ENCODE measurements at places on chromosomes 5 and 9.
A peak's percentile ranks its signal among the peaks of the same experiment; 100 is the strongest.

GRCh38 chr9:125789196-125789595 is 42.0 kb downstream of the PBX3 start:
- DNase-seq: no peak

DNA sequence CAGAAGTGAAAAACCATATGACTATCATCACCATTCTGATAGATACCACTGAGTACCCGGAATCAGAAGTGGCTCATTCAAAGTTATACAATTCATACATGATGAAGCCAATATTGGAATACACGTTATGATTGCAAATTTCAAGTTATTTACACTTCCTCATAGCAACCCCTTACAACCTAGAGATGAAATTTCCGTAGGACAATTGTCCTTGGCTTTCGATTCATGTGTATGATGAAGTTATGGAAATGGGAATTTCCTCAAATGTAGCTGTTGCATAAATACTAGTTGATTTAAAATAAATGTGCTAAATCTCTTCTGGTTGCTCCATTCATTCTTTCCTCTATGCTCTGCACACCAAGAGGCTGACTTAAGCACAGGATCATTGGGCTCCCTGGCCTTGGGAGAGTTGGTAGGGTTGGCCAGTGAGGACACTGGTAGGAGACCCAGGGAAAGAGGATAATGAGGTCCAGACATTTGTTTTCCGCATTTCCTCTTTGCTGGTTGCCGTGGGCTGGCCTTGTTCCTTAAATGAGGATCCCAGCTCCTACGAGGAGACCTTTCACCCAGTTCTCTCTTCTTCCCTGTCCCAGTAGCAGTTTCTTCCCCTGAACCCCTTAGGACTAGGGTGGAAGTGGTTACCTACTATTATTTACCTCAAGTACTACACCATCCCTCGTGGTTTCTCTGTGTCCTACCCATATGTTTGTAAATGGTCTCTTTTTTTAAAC is 90.3 kb downstream of the ZNF474 start:
- no peak for DNase-seq

- no peak for DNase-seq
These were observed 20.7 kb downstream of the FANCC start for GRCh38 chr9:95296761-95297160.

- no peak for DNase-seq
These were observed 6.8 kb upstream of the ZNF79 start for GRCh38 chr9:127417131-127418036.

- no peak for DNase-seq
These were observed 13.6 kb downstream of the PDE6A start for GRCh38 chr5:149930749-149931574.

DNA sequence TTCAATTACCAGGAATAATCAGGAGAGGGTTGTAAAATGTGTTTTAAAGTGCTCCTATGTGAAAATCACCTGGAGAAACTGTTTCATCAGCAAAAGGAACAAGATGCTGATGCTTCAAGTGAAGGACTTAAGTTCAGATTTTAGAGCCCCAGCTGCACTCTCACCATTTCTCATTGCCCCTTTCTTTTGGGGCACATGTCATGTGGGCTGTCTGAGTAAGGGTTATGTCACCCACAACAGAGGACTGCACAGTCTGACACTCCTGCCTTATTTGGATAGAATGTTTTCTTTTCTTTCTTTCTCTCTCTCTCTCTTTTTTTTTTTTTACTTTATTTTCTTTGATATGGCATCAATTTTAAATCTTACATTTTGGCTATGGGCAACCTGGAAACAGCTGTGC is 204.1 kb upstream of the EFNA5 start:
- DNase-seq: no peak

- DNase-seq: no peak
These were observed 621 bp downstream of the SEC16A start for GRCh38 chr9:136482046-136482792.

GRCh38 chr5:132001647-132002561 is 9.6 kb downstream of the ACSL6 start:
- no peak for DNase-seq

- DNase-seq: no peak
These were observed 37.3 kb downstream of the COL5A1 start for GRCh38 chr9:134678666-134679443.

DNA sequence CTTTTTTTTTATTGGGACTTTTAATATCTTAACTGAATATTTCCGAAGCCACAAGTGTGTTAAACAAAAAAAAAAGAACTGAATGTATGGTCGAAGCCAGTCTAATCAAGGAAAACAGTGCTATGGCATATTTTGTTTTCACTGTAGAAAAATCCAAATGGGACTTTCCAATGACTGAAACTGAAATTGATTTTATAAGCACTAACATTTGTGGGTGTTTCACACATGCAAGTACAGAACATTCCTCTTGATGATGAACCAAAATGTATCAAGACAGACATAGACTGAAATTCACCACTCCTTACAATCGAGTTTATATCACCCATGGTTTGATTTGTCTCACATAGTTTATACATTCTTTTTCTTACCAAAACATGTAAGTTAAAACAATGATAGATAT is 1026.8 kb downstream of the CDH18 start:
- no peak for DNase-seq

DNA sequence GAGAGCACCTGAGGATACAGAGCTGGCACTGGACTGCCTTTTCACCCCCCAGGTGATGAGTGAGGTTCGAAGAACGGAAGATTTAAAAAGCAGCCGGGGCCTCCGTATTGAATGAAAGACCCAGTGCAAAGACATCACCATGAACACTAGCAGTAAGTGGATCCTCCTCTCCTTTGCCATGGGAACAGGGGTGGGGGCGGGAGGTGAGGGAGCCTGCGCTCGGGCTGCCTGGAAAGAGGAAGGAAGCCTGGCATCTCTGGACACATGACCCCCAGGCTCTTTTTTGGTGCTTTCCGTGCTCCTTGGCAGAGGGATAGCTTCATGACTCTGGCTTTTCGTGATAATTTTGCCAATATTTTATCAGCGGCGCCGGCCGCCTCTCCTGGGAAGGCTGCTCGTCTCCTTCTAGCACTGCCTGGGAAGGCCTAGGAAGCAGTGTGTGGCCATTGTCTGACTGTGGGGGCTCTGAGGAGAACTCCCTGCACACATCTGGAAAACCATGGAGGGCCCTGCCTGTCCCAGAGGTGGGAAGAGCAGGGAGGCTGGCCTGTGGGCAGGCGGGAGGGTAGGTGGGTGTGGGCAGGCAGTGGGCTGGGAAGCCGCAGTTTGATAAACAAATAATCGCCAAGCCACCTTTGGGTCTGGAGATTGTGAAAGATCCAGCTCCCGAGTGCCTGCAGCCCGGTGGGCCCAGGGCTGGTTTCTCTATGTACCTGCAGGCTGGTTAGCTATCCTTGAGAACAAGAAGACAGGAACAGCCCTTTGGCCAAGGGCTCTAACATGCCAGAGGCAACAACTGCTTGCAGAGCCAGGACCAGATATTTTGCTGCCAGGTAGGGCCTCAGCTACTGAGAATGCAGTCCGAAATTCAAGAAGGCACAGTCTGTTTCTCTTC is 911 bp downstream of the ABLIM3 start:
- DNase-seq: no peak

- DNase-seq: peak; percentile 30
These were observed 7.0 kb upstream of the GADD45G start for GRCh38 chr9:89597711-89598362.

DNA sequence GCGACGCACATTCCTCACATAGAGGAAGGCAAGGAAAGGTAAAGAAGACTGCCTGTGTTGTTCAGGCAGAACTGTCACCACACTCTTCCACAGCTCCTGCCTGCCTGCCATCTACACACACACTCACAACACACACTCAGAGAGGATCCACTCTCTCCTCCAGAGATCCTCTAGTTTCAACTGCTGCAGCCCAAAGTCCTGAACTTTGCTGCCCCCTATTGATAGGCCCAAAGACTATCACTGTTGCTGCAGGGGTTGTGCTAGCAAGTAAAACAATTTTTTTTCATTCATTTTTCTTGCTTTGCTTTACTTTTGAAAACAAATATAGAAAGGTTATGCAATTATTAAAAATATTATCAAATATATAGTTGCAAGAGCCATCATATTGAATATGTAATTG is 5.9 kb upstream of the CFAP90 start:
- no peak for DNase-seq

DNA sequence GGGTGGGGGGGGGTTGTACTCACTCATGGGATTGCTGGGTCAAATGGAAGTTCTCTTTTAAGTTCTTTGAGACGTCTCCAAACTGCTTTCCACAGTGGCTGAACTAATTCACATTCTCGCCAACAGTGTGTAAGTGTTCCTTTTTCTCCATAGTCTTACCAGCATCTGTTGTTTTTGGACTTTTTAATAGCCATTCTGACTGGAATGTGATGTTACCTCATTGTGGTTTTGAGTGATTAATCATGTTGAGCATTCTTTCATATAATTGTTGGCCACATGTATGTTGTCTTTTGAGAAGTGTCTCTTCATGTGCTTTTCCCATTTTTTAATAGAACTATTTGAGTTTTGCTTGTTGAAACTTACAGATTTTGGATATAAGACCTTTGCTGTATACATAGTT is 94.9 kb upstream of the PLPPR1 start:
- DNase-seq: no peak

DNA sequence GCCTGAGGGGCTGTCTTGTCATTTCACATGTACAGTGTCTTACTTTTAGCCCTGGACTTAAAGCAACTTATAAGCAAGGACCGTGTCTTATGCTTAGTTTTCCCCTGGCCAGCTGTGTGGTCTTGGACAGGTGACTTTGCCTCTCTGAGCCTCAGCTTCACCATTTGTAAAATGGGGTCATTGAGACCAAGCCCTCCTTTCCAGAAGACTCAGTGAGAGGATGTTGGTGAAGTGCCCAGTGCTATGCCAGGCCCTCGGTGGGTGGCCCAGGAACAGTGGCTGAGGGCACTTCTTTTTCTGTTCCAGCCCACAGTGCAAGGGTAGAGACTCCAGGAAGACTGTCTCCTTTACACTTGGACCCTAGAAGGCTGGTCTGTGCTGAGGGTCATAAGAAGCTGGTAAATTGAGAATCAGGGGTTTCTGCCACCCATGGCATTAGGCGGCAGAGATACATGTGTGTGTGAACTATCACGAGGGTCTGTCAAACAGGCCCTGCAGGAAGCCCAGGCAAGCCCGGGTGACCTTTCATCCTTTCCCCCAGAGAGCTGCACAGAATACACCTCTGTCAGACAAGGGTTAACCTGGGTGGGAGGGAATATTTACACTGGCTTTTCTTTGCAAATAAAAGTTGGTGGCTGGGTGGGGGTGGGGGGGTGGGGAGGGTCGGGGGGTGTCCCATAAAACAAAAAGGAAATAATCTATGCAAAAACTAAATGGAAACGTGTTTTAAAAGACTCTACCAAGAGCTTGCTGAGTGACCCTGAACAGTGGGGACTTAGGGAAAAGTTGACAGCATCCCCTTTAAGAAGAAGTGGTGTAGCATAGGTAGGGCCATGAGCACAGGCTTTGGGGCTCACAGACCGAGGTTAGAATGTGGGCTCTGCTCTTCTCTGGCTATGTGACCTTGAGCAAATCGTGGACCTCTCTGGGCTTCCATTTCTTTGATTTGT is 20.4 kb upstream of the KIF12 start:
- DNase-seq: no peak

- no peak for DNase-seq
These were observed 259.1 kb downstream of the TMEM167A start for GRCh38 chr5:82817897-82818676.

DNA sequence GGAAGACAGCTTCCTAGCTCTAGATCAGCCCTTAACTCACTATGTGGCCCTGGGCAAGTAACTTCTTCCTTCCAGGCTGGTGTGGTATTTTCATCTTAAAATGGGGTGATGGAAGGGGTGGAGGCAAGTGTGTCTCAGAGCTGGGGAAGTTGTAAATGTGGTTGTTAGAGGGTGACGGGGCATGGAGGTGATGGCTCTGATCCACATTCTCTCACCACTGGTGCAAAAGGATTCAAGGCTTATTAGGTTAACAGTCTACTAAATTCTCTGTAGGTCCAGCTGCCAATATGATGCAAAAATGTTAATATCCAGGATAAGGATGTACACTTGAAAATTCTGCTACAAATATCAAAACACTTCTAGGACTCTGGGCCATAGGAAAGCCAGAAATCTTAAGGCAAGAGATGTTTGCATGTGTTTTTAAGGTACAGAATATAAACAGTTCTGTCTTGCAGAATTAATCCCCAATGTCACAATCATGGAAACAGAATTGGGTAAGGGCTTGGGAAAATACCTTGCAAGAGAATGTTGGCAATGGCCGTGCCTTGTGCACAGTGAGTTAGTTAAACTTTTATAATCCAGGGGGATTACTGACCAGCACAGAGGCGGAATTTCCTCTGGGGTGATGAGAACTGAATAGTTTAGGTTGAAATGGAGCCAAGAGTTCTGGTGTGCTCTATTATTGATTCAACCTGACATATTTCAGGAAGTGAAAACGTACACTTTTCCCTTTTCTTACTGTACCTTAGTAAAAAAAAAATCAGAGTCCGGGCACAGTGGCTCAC is 19.8 kb downstream of the TNFSF15 start:
- DNase-seq: no peak

GRCh38 chr5:55188656-55189540 is 15.9 kb upstream of the CDC20B start:
- DNase-seq: no peak

GRCh38 chr9:92710368-92710767 is 40.4 kb upstream of the IPPK start:
- DNase-seq: no peak

GRCh38 chr5:65809817-65810531 is 88.0 kb downstream of the NLN start:
- DNase-seq: no peak

- no peak for DNase-seq
These were observed 4.1 kb upstream of the ZFYVE16 start for GRCh38 chr5:80403782-80404181.
